Stimulated activated CD4-positive, alpha-beta T cell treated with anti-CD3 and anti-CD28 coated beads, Interleukin-1b, Interleukin-23, amount 100 ng/mL, for 1 hour (primary cell): ENCODE measurements at places on chromosomes 4 and X.

GRCh38 chr4:76208005-76208765 is 5.4 kb downstream of the SCARB2 start:
- no peak for DNase-seq

- DNase-seq, result no peak
Measured at GRCh38 chr4:116092961-116093360, 979.5 kb upstream of the NDST4 start.

GRCh38 chr4:96154676-96155075 is 314.8 kb downstream of the PDHA2 start:
- no peak for DNase-seq

- no peak for DNase-seq
Measured at GRCh38 chr4:12053966-12054365, 625.3 kb upstream of the HS3ST1 start.

DNA sequence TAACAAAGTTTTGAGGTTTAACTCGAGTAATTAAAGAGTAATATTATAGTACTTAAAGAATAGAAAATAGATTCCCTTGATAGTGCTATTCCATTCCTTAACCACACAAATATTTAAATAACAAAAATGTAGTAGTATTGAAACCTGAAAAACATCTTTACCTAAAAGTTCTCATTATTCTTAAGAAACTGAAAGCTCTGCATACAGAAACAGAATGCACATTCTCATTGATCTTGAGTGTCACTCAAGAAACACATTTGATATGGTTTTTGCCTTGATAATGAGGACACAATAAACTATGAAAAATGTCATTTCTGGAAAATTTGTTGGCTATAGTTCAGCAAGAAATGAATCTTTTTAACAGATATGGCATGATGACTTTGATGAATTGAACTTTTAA is 268.5 kb downstream of the COL25A1 start:
- DNase-seq, result no peak
